Caco-2 (cell line): ENCODE measurements at places on chromosomes 5 and 9. TPM values are rescaled to one million over a fixed set of nuclear protein-coding genes. Genes with fewer than 3 reads are reported as not detected.

The GPRIN1 gene
- total RNA-seq = 3.9 and 5.2 TPM in 2 replicates

- no peak for DNase-seq
These were observed 190.6 kb downstream of the NSG2 start for GRCh38 chr5:174236070-174236469.

DNA sequence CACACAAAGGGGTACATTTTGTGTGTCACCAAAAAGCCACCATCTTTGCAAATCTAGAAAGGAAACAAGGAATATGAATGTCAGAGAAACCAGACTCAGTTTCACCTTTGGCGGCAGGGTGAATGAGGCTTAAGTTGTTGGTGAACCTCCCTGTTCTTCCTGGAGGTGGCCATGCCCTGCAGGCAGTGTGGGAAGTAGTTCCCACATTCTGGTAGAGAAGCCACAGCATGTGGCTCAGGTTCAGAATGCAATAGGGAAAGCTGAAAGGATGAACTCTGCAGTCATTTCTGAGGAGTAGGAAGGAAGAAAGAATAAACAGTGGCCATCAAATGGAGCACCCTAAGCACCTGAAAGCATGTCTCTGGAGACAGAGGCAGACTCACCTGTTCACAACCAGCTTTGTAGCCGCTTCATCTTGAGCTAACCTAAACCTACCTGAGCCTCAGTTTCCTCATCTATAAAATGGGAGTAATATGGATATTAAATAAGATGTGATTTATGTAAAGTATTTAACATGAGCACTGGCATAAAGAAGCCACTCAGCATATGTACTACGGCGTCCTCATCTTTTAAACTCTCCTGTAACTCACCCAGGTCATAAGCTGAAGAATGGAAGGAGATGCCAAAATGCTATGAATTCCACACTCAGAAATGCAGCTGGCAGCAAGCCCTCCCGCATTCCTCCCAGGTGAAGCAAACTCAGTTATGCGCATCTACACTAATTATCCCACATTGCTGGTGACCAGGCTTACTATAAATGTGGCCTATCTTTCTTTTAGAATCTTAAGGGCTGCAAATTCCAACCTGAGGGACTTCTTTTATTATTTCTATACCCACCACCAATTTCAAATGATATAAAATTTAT is 86.0 kb downstream of the ZNF608 start:
- DNase-seq = no peak

GRCh38 chr5:160158087-160158486 is 38.8 kb upstream of the PWWP2A start:
- DNase-seq = no peak

The CCNB1 gene
- 311 and 338 TPM in 2 replicates for total RNA-seq

DNA sequence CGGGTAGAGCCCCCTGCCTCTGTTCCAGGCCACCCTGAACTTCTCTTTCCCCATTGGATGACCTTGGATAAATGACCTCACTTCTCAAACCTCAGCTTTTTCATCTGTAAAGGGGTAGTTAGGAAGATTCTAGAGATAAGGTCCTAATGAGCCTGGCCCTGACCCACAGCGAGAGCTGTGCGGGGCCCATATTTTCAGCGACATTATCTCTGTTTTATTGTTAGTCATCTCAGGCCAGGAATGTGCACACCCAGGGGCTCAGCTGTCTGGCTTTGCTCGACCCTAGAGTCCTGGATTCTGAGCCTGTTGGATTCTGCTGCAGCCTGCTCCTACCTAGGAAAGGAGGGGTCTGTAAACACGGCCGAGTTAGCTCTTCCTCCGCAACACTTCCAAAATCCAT is 81.2 kb upstream of the LMX1B start:
- no peak for DNase-seq

- no peak for DNase-seq
These were observed 21.4 kb downstream of the GLRA1 start for GRCh38 chr5:151903243-151903653.

GRCh38 chr5:15694696-15695214 is 194.8 kb downstream of the FBXL7 start:
- DNase-seq = no peak

The RMRP gene
- total RNA-seq = 10,161 and 10,726 TPM in 2 replicates

GRCh38 chr9:134871697-134872340 is 8.8 kb upstream of the FCN2 start:
- no peak for DNase-seq

DNA sequence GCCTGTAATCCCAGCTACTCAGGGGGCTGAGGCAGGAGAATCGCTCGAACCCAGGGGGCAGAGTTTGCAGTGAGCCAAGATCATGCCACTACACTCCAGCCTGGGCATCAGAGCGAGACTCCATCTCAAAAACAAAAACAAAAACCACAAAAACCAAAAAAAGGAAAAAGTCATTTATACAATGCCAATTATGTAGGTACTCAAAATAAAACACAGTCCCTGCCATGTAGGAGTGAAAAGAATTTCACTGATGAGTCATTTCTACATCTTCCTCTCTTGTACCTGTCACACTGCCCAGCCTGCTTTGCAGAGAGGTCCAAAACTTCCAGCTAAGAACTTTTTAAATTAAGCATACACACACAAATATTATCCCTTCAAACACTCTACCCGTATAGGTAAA is 215.8 kb downstream of the EPB41L4A start:
- no peak for DNase-seq

GRCh38 chr5:88602584-88602983 is 280.4 kb downstream of the MEF2C start:
- no peak for DNase-seq

The FBXO10 gene
- 6.9 and 8.1 TPM in 2 replicates for total RNA-seq

- no peak for DNase-seq
These were observed 1.4 kb upstream of the NFX1 start for GRCh38 chr9:33288828-33289483.

- no peak for DNase-seq
These were observed 42.1 kb downstream of the CXXC5 start for GRCh38 chr5:139690064-139690802.

- DNase-seq = no peak
These were observed 14.8 kb downstream of the ODF2 start for GRCh38 chr9:128470560-128470959.

DNA sequence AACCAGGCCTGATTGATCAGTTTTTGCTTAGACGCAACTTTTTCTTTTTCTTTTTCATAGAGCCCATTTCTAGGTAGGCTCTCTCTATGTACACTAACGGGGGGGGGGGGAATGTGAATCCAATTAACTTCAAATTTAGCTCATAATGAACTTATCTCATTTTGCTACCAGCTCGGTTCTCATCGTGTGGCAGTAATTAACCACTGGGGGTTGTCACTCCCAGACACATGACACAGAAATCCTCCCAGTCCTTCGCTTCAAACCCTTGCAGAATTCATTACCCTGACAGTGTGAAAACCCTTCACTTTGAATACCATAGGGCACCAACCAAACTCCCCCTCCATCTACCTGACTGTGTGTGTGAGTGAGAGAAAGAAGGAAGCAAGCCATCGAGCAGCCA is 144.2 kb downstream of the PAX5 start:
- no peak for DNase-seq

DNA sequence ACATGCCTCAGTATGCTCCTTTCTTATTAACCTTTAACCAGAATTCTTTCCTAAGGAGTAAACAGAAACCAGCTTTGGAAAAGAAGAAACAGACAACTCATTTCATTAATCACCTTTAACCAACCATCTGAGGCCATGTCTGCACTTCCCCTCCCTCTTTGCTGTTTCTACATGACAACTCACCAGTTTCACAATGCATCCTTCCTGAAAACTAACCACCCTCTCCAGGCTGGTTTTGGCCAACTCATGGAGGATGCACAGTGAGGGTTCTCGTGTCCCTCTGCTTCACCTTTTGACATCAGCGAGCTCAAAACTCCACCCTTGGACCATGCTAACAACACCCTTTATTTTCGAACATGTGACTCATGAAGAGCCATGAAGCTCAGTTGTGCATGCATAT is 244.1 kb downstream of the ELAVL2 start:
- DNase-seq = no peak

GRCh38 chr5:132017738-132018625 is 6.5 kb upstream of the ACSL6 start:
- DNase-seq = no peak

GRCh38 chr5:59021286-59021673 is 438.4 kb downstream of the RAB3C start:
- DNase-seq = no peak

The IL9 gene
- total RNA-seq = 0.79 TPM in 1 of 2 replicates, not detected in the other

DNA sequence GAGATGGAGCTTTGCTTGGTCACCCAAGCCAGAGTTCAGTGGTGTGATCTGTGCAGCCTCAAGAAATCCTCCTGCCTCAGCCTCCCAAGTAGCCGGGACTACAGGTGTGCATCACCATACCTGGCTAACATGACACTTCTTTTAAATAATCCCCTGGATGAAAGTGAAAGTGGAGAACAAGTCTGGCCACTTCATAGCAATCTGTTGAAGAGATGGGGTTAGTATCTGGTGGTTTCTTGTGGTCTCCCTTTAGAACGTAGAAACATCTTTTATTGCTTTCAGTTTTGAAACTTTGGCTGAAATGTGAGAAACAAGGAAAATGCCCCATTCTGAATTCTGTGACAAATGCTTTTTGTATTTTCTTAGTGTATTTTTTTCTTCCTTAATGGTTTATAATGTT is 452.5 kb upstream of the RIOK2 start:
- DNase-seq = no peak

The COL5A1 gene
- 4.8 and 5.7 TPM in 2 replicates for total RNA-seq

The HSPB3 gene
- 0.54 TPM in 1 of 2 replicates, not detected in the other for total RNA-seq

DNA sequence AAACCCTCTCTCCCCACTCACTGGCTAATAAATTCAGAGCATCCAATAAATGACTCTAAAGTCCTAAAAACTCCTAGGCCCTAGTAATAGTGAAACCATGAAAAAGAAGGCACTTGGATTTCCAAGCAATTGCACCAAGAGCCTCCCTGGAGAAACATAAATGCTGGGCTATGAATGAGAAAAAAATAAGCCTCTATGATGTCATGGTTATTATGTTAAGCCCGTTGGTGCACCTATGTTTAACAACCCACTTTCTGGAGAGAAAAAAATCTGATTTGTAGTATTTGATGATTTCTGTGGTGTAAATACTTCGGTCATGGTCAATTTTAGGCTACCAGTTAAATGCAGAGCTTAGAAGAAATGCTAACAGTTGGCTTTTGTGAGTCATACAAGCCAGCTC is 8.4 kb downstream of the CFAP90 start:
- DNase-seq = no peak

DNA sequence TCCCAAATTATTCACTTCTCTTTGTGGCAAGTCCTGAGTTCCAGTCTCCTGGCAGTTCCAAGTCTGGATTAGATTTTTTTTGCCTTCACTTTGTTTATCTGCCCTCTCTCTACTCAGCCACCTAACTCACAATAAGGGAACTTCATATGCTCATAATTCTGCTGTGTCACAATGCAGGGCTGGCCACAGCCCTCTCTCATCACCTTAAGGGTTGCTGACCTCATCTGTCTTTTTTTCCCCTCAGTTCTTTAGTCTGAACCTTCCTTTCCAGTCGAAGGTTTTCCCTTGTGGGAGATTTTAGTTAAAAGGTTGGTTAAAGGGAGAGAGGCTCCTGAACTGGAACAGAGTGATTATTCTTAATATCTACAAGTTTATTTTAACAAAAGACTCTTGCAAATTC is 4.1 kb downstream of the BAG1 start:
- DNase-seq = no peak

The WHRN gene
- total RNA-seq = 1.4 and 1.6 TPM in 2 replicates
